ENCODE measurements at places on chromosomes 7 and 10.
A peak's percentile ranks its signal among the peaks of the same experiment; 100 is the strongest.

DNA sequence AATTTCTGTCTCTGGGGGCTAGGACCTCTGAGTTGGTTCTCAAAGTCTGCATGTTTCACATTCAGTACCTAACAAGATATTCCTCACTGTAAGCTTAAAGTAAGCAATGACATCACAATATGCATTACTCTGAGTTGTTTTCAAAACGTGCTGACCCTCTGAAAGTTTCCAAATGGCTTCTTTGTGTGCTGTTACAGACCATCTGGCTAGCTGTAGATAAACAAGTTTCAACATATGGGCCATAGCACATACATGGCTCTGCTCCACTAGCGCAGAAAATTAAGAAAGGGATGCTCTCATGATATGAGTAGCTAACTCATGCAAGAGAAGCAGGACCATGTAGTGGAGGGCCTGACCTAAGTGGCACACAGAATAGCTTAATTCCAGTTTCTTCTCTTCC, 119.0 kb downstream of the HTR7 start:
- no peak for DNase-seq

DNA sequence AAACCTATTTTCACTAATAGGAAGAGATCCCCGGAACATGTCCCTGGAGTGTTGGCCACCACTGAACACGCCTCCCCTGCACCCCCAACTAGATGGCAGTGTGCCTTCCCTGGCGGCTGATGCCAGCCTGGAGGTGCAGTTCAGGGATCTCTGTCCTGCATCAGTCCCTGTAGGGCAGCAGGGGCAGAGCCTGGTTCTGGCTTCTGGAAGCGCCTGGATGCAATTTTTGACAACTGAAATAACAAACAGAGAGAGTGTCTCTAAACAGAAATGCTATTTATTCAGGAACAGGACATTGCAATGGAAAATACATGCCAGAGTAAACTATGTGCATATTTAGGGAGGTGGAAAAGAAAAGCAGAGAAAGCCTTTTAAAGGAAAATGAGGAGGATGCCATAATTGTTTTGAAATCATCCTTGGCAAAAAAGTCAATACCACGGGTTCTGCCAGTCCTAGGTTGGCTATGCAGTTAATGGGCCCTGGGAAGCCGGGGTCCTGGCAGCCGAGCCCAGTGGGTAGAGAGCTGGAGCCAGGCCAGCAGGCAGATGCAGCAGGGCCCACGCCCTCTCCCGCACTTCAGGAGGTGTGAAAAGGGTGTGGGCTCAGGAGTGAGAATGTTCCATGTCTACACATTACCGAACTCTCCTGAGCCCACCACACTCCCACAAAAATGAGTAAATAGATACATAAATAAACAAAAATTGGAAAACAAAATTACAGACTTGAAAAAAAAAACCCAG, 18.5 kb downstream of the ANTXRL start:
- no peak for DNase-seq

DNA sequence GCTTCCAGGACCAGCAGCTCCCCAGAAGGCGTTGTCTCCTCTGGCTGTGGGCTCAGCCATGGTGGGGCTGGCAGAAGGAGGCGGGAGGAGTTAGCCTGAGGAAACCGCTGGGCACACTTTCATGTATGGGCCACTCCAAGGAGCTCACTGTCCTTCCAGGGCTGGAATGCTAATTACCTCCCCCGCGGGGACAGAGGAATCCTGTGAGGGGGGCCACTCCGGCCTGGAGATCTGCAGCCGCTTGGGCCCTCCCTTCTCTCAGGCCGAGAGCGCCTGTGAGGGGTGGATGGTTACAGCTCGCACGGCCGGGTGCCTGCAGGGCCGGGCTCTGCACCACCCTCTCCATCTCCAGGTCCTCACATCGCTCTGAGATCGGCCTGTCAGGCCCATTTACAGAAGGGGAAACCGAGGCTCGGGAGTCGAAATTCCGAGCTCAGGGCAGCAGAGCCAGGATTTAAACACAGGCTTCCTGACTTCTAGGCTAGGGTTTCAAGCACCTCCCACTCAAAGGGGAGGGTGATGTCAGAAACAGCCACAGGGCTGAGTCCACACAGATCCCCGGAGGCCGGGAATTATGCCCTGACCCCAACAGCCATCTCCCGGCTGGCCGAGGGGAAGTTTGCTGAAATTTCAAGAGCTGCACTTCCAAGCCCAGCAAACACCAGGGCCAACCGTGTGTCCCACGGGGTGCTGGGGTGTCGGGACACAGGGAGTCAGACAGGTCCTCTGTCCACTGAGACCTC, 59.1 kb downstream of the PDGFA start:
- no peak for DNase-seq

GRCh38 chr10:92849234-92849525, 860 bp downstream of the EXOC6 start:
- no peak for DNase-seq

GRCh38 chr7:43669286-43670081, 59.8 kb downstream of the COA1 start:
- DNase-seq: no peak

DNA sequence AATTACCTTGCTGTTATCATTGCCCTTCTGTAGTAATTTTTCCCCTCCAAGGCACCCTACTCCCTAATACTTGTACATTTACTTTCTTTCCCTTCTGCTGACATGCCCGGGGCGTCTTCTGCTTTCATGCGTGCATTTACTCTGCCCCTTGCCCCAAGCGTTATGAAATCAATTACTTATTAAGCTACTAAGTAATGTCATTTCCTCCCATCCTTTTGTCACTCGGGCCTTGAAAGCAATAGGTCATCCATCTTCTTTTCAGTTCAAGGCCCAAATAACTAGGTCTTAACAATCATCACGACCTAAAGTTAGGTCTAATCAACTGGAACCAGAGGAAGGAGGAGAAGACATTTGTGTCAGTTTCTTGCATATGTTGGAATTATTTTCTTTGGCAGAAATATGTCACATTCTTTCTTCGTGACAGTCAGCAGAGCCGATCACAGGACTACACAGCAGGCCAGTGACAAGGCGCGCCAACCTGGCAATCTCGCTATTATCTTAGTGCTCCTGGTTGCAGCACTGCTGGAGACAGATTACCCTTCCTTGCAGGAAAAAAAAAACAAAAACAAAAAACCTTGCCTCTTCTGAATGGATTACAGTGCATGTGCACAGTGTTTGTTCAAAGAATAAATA, 179.2 kb downstream of the RELN start:
- peak; percentile 91 for DNase-seq

- no peak for DNase-seq
Measured at GRCh38 chr7:6257675-6258074, 14.7 kb downstream of the CYTH3 start.

GRCh38 chr10:86673216-86673826, 5.0 kb downstream of the LDB3 start:
- no peak for DNase-seq

DNA sequence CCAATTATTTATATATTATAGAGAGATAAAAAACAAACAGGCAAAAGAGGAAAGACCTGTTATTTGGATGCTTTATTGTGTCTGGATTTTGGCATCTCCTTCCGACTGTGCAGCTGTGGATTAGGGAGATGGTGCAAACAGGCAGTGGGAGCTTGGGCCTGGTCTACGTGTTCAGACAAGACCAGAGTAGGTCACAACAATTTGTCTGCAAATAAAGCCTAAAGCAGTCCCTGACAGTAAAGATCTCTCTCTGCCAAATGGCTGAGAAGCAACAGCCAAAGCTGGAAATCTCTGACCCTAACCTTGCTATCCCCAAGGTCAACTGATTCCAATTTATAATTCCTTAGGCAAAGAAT, 82.0 kb downstream of the ABLIM1 start:
- no peak for DNase-seq

DNA sequence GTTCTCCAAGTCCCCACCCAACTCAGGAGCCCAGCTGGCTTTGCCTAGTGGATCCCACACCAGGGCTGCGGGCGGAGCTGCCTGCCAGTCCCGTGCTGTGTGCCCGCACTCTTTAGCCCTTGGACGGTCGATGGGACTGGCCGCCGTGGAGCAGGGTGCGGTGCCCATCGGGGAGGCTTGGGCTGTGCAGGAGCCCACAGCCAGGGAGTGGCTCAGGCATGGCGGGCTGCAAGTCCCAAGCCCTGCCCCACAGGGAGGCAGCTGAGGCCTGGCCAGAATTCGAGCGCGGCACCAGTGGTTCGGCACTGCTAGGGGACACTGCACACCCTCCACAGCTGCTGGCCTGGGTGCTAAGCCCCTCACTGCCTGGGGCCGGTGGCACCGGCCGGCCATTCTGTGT, 159.7 kb downstream of the ANKRD30A start:
- DNase-seq: no peak

- DNase-seq: no peak
Measured at GRCh38 chr7:77266291-77266794, 66.7 kb upstream of the FGL2 start.

DNA sequence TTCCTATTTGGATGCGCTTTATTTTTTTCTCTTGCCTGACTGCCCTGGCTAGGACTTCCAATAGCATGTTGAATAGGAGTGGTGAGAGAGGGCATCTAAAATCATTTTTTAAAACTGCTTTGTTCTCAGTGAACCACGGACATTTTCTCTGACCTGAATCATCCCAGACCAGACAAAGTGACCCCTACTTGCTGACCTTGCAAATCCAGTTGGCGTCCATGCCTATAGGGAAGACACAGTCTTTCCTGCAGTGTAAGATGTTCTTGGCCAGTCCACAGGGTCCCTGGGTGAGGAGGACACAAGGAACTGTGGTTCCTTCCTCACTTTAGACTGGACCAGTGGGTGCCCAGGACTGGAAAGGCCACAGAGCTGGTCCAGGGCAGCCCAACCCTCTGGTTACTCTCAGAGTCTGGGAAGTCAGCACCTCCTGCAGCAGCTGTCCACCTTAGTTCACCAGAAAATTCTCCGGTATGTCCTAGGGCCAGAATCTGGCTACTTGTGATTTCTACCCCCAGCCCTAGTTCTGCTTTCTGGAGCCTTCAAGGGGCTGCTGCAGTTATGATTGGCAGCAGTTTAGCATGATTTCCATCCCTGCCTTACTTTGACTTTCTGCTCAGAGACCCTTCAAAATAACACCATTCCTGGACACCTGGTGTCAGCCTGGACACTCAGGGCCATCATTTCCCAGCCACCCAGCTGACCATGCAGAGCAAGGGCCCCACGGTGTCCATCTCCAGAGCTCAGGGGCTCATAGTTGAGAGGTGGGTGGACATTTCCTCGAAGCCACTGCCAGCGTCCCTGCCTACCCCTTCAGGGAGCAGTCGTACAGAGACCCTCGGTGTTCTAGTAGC, 19.3 kb downstream of the VIPR2 start:
- DNase-seq: no peak

DNA sequence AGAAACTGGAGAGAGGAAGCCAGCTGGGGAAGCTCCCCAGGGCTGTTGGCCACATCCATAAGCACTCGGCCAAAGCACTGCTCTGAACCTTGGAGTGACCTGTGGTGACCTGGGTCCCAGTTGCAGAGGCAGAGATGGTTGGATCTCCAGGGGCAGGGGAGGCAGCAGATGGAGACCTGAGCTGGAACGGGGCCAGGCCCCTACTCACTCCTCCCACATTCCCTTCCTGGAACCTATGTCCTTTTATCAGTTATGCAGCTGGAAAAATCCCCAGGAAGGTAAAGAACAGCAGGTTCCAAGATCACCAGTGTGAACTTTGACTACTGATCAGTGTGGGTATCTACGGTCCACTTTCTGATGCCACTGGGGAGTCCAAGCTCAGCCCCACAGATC, 9.6 kb upstream of the PNLIPRP2 start:
- DNase-seq: no peak

DNA sequence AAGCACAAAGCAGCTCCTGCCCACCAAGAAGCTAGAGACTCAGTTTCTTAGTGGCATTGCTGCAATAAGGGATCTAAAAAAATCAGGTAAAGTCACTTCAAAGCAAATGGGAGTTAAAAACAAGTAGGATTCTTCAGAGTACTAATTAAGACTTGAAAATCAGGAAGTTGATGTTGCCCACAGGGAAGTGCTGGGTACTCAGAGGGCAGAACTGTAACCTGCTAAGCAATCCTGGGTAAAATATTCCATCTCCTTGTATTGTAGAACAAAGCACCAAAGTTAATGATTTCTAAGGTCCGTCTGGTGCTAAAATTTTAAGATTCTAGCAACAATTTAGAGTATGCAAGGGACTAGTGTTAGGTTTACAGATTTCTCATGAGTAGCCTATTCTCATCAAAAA, 8.3 kb downstream of the PEX1 start:
- DNase-seq: no peak

DNA sequence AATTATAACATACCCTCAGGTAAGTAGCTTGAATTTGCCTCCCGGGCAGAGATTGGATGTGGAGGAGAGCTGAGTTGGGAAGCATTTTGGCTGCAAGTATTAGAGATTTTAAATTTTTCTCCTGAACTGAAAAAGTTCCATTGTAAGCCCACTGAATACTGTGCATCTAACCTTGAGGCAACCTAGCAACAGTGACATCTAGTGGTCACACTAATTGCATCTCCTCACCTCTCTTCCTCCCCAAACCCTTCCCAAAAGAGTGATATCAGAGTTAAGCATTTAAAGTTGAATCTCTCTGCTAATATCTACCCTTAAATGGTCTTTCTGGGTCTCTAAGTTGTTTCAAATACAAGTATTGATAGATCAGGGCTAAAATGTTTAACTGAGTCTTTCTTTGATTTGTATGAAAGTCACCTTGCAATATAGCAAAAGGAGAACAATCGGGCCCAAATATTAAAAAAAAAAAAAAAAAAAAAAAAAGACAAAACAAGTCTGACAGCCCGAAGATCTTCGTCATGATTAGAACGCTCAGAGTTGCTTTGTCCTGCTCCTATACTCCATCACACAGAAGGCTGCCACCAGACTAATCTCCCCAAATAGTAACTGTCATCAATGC, 40.4 kb upstream of the DLX5 start:
- peak; percentile 50 for DNase-seq

DNA sequence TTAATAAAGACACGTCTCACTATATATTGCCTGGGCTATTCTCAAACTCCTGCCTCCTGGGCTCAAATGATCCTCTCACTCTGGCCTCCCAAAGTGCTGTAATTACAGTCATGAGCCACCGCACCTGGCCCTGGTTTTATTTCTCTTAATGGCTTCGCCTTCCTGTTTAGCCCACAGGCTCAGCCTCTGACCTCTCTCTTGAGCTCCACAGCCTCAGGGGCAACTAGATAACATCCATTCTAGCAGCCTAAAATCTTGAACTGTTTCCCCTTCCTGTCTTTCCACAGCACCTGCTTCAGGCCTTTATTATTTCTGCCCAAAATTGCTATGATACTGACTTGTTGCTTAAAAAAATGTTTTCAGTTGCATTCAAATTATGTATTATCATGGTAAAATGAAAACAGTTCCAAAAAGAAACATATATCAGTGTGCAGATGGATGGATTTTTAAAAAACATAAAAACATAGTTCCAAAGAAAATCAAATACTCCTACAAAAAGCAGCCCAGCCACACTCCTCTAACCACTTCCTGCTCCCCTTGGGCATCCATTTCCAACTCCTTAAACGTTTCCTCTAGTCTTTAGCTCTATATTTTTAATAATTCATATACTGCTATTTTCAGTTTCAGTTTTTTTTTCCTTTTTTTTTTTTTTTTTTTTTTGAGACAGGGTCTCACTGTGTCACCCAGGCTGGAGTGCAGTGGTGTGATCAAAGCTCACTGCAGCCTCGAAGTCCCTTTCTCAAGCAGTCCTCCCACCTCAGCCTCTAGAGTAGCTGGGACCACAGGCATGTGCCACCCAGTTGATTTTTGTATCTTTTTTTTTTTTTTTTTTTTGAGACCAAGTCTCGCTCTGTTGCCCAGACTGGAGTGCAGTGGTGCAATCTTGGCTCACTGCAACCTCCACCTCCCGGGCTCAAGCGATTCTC, 5.1 kb upstream of the BAZ1B start:
- peak; percentile 78 for DNase-seq

GRCh38 chr7:120996333-120996987, 7.9 kb downstream of the CPED1 start:
- DNase-seq: no peak

GRCh38 chr7:28964056-28964455, 5.9 kb upstream of the TRIL start:
- no peak for DNase-seq

Measured in K562 (cell line).